Activated gamma-delta T cell treated with Interleukin-2 at 50 U/mL for 16 hours (primary cell): ENCODE measurements at places on chromosomes 1 and 21.

- DNase-seq: no peak
Measured at GRCh38 chr1:223525957-223526356, 132.7 kb downstream of the CCDC185 start.

GRCh38 chr1:225596736-225597135 is 56.2 kb downstream of the ENAH start:
- no peak for DNase-seq

- DNase-seq: no peak
Measured at GRCh38 chr1:167173516-167174184, 47.0 kb upstream of the POU2F1 start.

DNA sequence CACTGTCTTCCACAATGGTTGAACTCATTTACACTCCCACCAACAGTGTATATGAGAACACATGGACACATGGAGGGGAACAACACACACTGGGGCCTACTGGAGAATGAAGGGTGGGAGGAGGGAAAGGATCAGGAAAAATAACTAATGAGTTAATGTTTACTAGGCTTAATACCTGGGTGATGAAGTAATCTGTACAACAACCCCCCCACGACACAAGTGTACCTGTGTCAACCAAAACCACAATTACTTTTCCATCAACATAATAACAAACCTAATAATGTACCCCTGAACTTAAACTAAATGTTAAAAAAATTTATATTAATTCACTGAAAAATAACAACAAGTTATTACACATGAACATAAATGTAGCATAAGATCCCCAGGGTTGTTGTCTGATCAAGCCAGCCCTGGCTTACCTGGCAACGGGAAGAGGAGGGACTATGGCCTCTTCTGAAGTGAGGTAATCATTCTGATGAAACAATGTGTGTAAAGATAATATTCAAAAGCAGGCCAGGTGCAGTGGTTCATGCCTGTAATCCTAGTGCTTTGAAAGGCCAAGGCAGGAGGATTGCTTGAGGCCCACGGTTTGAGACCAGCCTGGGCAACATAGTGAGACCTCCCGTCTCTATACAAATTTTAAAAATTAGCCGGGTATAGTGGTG is 40.8 kb upstream of the HEATR1 start:
- no peak for DNase-seq

DNA sequence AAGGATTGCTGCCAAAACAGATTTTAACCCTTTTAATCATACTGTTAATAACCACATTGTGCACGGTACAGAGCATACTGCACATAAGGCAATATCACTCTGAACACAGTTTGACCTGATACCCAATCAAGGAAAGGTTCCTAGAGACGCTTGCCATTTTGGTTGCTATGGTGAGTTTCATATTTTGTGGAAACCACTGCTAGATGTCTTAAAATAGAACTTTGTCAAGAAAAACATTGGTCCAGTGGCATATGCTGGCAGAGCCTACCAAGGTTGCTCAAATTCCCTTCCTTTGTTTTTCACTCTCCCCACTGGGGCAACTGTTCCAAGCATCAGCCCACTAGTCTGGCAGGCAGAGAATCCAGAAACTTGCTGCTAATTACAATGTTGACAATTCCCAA is 114.8 kb upstream of the DPYD start:
- no peak for DNase-seq

DNA sequence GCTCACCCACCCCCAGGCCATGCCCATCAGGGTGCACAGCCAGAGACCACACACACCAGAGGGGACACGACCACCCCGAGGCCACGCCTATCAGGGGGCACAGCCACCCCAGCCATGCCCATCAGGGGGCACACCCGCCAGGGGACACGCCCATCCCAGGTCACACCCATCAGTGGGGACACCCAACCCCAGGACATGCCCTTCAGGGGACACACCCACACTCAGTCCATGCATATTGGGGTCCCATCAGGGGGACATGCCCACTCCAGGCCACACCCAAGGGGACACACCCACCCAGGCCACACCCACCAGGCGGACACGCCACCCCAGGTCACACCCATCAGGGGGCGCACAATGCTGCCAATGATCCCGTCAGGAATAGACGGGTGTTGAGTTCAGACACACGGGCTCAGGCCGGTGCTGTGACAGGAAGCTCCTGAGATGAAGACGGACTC is 20.7 kb downstream of the MCM3AP start:
- no peak for DNase-seq

DNA sequence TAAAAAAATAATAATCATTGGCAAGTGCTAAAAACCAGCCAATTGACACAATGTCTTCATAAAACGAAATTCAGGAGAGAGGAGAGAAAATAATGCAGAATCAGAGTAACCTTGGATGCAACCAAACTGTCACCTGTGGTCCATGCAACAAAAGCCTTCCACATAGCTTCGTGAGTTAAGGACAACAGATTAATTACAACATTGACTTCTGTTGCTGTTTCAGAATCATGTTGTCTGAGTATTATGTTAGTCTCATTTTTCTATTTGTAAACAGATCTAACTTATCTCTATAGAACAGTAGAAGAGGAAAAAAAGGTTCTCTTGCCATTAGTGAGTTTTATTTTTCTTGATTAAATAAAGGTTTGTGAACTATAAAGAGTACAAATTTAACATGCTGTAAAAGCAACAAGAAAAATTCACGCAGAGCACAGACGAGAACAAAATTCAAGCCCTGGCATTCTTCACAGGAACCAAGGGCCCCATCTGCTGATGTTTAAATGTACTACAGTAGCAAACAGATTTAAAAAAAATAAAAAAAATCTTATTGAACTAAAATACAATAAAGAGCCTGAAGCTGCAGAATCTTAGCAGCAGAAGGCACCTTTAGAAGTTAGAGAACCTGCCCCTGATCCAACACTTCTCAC is 381.1 kb upstream of the PKN2 start:
- no peak for DNase-seq

GRCh38 chr1:67803380-67804279 is 29.6 kb downstream of the GNG12 start:
- DNase-seq: no peak

GRCh38 chr1:5373281-5373680 is 618.9 kb downstream of the NPHP4 start:
- no peak for DNase-seq

GRCh38 chr1:9850442-9851162 is 26.8 kb upstream of the CLSTN1 start:
- DNase-seq: no peak

- no peak for DNase-seq
Measured at GRCh38 chr1:103025858-103026409, 82.4 kb downstream of the COL11A1 start.

DNA sequence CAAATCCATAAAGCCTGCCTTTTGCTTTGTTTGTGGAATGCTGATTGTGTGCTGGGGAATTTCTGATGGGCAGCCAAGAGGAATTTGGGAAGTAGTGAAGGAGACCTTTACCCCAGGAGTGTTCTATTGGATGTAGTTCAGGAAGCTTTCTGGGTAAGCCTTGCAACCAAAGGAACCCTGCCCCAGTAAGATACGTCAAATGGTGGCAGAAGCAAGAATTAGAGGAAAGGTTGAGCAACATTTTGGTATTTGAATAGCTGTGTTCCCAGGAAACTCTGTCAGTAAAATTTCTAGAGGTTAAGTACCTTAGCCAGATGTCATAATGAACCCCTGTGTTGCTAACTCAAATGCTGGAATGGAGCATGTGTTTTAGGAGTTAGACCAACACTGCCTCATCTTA is 6.4 kb downstream of the MGST3 start:
- no peak for DNase-seq

DNA sequence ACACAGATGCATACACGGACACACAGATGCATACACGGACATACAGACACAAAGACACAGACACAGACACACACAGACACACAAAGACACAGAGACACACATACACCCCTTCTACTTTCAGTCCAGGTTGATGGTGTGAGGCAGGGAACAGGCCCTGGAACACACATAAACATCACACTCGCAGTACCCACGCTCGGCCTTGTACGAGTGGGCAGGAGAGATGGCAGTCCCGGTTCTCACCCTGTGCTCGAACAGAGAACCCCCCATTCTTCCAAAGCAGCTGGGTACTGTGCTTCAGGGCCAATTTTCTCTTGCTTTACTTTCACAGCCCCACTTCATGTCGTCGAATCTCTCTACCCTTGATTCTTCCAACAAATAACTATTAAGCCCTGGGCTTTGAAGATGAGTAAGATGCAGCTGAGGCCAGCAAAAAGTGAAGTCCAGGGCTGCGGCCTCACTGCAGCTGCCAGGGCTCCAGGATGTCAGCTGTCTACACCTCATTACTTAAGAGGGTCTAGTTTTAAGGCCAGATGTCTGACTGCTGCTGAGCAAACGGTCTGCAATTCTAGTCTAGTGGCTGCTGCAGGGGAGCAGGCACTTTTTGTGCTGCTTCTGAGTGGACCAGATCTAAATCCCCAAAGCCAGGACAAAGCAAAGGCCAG is 90.1 kb downstream of the PGBD5 start:
- DNase-seq: no peak

- DNase-seq: no peak
Measured at GRCh38 chr1:91700771-91701471, 185.0 kb downstream of the TGFBR3 start.

DNA sequence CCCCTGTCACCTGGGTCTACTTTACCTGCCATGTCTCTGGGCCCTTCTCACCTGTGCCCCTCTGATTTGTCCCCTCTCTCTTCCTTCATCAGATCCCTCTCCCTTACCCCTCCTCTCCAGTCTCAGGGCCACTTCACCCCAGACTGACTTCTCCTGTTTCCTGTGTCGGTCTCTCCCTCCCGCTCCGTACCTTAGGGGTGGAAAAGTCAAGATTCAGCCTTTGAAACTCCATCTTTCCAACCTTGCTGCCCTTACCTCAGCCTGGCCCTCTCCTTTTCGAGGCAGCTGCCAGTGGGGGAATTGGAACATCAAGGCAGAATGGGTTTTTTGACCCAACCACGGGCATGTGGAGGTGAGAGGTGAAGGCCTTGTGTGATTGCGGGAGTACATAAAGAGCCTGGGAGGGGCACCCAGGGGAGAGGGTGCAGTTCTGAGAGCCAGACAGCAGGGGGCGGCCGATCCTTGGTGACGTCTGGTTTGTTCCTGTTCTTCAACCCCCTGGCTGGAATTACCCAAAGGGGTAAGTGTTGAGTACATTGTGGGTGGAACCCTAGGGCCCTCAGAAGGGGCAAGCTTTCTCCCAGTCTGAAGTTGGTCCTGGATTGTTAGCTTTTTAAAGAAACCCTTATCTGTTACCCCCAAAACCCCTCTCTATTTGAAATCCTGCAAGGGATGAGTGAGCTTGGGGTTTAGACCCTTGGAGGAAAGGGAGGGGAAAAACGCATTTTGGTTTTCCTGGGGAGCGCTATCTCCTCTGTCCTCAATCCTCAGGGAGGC is 12.3 kb upstream of the DMBX1 start:
- DNase-seq: peak; percentile 69

DNA sequence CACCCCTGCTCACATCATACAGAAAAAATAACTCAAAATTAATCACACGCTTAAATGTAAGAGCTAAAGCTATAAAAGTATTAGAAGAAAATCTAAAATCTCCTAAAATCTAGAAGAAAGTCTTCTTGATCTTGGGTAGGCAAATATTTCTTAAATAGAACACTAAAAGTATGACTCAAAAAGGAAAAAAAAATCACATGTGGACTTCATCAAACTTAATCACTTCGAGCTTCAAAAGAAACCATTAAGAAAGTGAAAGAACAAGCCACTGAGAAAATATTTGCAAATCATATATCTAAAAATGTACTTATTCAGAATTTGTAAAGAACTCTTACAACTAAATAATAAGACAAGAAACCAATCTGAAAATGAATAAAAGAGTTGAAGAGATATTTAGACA is 32.7 kb downstream of the LRRC52 start:
- no peak for DNase-seq

DNA sequence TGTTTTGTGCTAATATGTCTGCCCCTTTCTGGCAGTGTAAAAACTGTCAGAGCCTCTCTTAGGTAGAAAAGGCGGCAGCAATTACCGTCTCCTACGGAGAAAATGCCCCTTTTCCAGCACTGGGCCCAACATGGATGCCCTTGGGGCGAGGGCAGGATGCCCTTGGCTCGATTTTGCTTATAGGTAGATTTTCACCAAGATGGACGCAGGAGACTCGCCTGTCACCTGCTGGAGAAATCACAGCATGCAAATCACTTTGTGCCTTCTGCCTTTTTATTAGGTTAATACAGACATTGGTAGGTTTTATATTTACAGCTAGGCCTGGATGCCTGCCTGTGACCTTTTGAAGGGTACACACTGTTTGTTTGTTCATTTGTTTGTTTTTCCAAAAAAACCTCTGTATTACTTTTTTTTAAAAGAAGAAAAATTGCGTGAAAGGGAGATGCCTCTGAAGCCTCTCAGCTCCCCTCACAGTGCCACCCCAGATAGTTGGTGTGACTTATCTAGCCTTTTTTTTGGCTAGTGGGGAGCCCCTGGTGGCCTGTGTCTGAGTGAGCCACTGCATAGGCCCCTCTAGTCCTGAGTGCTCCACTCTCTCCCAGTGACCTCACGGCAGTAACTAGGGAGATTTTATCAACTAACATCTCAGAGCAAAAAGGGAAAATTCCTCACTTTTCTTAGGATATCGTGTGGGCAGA is 2.5 kb downstream of the ATP1B1 start:
- no peak for DNase-seq

DNA sequence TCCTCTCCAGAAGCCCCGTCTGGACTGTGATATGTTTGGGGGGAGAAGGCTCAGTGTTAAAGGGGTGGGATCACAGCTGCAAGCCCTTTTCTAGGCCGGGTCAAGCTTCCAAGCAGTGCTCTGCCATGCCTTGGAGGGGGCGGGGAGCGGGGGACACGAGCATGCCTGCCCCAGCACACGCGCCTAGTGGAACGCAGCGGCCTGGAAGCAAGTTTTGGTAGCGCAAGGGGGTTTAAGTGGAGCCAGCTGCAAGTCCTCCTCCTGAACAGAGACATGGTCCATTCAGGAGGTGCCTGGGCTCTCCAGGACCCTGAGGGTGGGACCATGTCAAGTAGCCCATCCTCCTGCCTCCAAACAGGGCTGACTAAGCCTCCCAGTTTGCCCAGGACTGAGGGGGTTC is 112.2 kb downstream of the CASZ1 start:
- no peak for DNase-seq

DNA sequence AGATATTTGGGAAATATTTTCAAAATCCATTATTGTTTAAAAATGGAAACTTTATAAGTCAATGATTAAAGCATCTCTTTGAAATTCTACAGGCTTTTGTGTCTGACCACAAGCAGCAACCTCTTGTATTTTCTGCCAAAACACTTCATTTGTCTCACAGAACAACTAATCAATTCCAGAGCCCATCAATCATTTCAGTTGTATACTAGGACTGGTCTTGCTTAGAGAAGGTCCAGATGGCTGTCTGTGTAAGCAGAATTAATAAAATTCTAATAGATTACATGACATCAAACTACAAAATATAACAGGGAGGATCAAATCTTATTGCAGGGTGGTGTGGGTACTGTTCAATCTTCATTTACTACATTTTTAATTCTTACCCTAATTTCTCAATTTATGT is 76.4 kb downstream of the ACBD6 start:
- no peak for DNase-seq

- DNase-seq: no peak
Measured at GRCh38 chr1:16677552-16678431, 11.0 kb upstream of the RNU1-3 start.

- DNase-seq: no peak
Measured at GRCh38 chr1:114164840-114165543, 11.3 kb upstream of the SYT6 start.
